Coronary artery (tissue), 2 donors: ENCODE measurements at places on chromosomes 6 and 20.

DNA sequence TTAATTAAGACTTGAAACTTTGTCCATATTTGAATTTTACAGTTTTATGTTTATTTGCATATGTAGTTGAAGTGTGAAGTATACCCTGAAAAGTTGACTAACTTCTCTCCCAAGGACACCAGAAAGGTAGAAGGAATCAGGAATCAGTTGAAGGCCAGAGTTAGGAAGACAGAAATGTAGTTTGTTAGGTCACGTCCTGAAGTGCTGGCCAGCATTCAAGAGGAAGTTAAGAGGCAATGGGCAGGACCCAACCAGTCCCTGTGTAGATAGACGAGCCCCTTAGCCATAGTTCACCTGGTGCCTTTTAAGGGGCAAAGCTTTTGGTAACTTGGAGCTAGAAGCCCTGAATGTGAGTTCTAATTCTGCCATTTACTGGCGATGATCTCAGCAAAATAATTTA, 250.4 kb upstream of the KCNQ5 start:
- DNase-seq = no peak

- no peak for DNase-seq
Measured at GRCh38 chr6:111462770-111463391, 20.1 kb downstream of the REV3L start.

- no peak for DNase-seq
Measured at GRCh38 chr6:161274488-161274858, 612 bp upstream of the AGPAT4 start.

GRCh38 chr6:79134699-79135474, 56.8 kb upstream of the PHIP start:
- no peak for DNase-seq

DNA sequence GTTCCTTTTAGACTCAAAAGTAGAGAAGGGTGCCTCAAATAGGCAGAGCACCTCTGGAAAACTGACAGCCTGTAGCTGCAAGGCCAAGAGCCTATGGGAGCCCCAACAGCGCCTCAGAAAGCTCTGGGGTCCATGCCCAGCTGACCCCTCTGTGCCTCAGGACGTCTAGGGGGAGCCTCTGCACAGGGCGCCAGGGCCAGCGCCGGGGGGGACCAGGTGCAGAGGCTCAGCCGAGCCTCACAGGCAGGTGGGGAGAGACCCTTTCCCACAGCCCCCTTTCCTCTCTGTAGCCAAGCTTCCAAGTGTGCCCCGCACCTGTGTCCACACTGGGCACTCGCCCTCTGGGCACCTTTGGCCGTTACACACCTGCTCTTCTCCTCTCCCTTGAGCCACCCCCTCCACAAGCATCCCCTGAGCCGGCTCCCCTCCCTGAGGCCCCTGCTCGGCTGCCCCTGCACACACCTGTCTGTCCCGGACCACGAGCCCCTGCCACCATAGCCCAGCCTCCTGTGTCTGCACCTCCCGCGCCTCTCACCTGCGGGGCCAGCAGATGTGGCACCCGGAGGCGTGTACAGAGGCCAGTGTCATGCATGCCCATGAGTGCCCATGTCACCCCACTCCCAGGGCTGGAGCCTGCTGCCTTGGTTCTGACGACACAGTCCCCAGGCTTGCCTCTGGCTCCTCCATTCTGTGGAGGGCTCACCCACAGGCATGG, 53.2 kb downstream of the GINS1 start:
- DNase-seq = no peak

DNA sequence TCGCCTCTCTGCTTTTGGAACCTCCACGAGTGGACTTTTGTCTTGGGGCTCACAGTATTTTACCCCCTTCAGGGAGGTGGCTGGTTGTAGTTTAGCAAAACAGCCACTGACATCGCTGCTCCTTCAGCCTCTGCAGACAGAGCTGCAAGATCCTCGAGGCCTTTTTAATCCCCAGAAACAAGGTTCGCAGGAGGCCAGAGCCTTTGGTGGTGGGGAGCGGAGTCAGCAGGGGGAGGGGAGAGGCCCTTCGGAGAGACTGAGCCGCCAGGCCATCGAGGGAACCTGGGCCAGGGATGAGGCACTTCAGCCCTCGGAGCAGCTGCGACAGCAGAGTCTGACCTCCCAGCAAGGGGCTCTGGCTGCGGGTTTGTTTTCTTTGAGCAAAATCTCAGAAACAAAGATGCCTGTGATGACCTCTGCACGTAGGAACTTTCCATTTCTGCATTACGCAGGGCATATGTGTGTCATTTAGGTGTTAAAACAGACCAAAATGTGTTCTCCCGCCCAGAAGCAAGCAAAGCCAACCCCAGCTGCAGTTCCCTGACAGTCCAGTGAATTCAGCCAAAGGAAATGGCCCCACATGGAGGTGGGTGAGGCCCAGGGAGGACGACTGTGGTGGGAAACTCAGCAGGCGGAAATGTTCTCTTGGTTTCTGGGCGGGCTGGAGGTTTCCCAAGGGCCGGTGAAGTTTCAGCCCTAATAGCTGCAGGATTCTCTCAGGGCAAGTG, 171.2 kb upstream of the SULF2 start:
- no peak for DNase-seq

GRCh38 chr6:23611776-23612381, 514.1 kb upstream of the NRSN1 start:
- DNase-seq = no peak

DNA sequence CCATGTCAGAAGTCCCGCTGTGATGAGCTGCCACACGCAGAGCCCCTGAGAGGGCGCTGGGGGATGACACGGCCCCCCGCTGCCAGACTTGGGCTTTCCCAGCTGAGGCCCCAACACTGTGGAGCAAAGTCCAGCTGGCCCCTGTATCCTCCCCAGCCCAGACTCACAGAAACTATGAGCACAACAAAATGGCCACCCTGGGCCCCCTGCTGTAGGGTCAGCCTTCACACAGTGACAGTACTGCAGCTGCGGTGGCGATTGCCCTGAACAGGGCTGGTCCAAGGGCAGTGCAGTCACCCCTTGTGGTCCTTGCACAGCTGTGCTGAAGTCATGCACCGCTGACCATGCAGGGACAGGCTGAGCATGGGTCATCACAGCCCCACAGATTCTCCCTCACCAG, 78.2 kb upstream of the CST7 start:
- DNase-seq = no peak

DNA sequence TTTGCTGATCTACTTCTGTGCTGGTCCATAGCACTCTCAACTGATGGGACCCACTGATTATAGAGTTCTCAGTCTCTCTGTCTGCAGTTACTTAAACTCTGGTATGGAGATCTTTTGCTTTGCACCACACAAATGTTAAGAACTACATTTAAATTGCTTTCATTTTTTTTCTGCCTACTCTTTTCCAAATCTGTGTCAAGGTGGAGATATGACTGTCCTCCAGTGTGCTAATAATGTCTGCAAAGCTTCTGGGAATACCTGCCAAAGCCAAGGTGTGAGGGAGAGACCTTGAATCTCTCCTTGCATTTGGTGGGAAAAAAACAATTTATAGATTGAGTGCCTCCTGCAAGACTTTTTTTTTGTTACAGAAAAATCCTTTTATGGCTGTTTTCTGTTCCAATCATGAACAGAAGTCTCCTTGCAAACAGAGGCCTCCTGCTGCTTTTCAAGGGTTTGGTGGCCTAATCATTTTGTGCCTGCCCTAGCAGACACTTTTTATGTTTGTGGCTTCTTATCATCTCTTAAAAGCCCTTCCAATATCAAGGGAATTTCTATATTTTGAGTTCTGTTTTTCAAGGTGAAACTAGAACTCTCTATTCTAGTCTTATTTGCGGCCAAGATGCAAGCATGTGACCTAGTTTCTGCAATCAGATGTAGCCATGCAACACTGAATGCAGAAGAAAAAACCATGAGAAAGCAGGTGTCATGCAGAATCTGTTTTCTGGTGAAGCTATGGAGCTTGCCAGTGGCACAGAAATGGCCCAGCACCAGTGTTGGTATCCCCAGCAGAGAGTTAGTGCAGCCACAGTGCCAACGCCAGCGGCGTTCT, 23.2 kb upstream of the AKIRIN2 start:
- DNase-seq = no peak

DNA sequence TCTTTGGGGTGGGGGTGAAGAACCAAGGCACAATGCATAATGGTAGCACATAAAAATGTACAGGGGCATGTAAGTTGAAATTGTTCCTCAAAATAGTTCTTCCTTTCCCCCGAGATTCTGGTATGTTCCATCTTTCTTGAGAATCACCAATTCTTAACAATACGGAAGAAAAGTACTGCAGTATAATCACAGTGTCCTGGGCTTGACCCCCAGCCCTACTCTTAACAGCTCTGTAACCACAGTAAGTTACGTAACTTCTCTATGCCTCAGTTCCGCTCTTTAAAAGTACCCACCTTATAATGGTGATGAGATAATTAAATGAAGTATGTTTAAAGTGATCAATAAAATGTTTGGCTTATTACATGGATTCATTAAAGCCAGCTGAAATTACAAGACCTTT, 104.5 kb downstream of the SMLR1 start:
- DNase-seq = no peak
